ENCODE measurements at places on chromosomes 12 and 14.

GRCh38 chr14:91369628-91370445, 47.8 kb downstream of the CCDC88C start:
- DNase-seq: no peak

DNA sequence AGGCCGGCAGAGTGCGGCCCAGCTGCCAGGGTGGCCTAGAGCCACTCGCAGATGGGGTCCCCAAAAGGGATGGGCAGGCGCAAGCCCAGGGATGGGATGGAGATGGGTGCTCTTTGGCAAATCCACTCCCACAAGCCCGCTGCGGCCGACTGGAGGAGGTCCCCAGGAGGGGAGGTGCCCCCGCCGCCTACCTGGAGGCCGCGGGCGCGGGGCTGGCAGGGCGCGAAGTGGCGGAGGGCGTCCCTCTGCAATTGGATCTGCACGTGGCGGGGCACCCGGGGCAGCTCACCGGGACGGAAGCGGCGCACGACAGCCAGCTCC, 730 bp downstream of the PPP1R3E start:
- no peak for DNase-seq

GRCh38 chr12:106178562-106178961, 39.8 kb upstream of the NUAK1 start:
- no peak for DNase-seq

DNA sequence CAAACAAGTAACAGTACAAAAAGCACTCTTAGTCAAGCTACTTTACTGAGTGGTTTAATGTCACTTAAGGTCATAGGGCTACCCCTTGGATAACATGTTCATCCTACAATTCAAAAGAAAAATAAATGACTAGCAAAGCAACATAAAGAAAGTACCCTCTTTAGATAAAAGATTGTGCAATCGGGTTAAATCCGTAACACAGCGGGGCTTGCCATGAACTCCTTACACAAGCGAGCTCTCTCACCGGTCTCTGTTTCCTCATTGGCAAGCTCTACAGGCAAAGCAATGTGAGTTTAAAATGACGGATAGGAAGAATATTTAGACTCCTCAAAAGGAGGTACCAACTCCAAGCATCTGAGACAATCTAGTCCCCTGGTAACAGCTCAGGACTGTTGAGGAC, 140.6 kb downstream of the EGLN3 start:
- no peak for DNase-seq

- DNase-seq: no peak
Observed at GRCh38 chr14:64919618-64920017, 5.4 kb downstream of the CHURC1 start.

DNA sequence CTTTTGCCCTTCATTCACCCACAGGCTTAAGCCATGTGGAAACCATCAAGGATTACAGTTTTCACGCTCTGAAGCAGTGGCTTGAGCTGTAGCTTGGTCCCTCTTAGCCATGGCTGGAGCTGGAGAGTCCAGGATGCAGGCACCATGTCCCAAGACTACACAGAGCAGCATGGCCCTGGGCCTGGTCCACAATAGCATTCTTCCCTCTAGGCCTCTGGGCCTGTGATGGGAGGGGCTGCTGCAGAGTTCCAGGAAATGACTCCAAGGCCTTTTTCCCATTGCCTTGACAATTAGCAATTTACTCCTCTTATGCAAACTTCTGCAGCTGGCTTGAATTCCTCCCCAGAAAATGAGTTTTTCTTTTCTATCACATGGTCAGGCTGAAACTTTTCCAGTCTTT, 211.3 kb downstream of the RERGL start:
- no peak for DNase-seq
